Activated CD4-positive, alpha-beta T cell treated with anti-CD3 and anti-CD28 coated beads, Interleukin-2, amount 10 ng/mL, durations not matched to agents 24 days and 14 days (primary cell): ENCODE measurements at places on chromosomes 3 and 15. TPM values are rescaled to one million over a fixed set of nuclear protein-coding genes. Genes with fewer than 3 reads are reported as not detected.

- peak; percentile 90 for DNase-seq
- peak overlapping the region; percentile 63 for H3K27ac ChIP-seq
- peaks cover 5% of the 10 kb centered on the region for H3K4me1 ChIP-seq
Measured at GRCh38 chr15:100849021-100849854, 30.4 kb upstream of the ALDH1A3 start.

The ZNF654 gene
- total RNA-seq = 18.1 and 18.7 TPM in 2 replicates

DNA sequence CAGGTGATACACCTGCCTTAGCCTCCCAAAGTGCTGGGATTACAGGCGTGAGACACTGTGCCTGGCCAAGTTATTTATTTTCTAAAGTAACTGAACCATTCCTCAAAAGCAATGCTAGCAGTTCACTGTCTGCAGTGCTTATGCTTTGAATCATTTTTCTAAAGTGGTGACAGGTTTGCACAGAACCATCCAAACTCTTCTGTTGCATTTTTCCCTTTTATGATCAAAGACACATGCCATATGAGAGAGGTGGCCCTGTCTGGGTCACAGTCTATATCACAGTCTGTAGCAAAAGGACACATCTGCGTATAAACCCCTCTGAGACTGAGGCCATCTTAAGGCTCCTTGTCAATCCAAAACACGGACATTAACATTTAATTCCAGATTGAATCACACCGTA is 17.2 kb downstream of the CDCP1 start:
- peaks cover 18% of the 10 kb centered on the region for H3K27me3 ChIP-seq
- H3K4me1 ChIP-seq = peaks cover 9% of the 10 kb centered on the region
- peaks cover 2% of the 10 kb centered on the region for H3K36me3 ChIP-seq
- no peak for DNase-seq
- H3K4me3 ChIP-seq = no peak overlapping the region
- H3K27ac ChIP-seq = no peak overlapping the region

DNA sequence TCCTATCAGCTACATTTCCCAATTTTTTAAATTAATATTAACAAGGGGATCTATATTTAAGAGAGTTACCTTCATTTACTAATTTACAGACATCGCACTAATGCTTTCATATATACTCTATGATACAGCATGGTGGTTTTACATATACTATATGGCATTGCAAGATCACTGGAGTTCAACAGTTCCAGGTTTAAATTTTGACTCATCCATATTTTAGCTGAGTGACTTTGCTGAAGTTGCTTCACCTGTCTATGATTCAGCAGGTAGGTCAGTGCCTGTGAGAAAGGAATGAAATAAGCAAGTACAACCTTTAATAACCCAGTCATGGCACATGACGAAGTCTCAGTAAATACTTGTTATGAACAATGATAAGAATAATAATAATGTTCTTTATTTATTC is 211.1 kb downstream of the P3H2 start:
- DNase-seq = no peak
- no peaks in the 10 kb centered on the region for H3K4me1 ChIP-seq
- no peak overlapping the region for H3K27ac ChIP-seq

DNA sequence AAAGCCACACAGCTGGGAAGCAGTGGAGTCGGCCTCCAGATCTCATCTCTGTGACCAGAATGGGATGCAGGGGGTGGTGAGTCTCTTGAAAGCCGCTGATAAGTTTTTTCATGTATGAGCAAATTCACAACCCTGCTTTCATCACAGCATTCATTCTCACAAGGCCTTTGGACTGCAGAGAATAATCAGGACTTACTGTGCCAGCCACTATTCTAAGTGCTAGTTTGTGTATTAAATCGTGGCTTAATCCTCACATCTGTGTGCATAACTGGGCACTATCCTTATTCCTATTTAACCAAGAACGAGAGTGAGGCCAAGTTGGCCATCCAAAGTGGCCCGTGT is 64.2 kb upstream of the POLG start:
- H3K4me3 ChIP-seq = peak overlapping the region; percentile 59
- DNase-seq = no peak
- H3K27me3 ChIP-seq = peaks cover 66% of the 10 kb centered on the region
- no peaks in the 10 kb centered on the region for H3K36me3 ChIP-seq

The CCDC39 gene
- total RNA-seq = not detected in 2 replicates

DNA sequence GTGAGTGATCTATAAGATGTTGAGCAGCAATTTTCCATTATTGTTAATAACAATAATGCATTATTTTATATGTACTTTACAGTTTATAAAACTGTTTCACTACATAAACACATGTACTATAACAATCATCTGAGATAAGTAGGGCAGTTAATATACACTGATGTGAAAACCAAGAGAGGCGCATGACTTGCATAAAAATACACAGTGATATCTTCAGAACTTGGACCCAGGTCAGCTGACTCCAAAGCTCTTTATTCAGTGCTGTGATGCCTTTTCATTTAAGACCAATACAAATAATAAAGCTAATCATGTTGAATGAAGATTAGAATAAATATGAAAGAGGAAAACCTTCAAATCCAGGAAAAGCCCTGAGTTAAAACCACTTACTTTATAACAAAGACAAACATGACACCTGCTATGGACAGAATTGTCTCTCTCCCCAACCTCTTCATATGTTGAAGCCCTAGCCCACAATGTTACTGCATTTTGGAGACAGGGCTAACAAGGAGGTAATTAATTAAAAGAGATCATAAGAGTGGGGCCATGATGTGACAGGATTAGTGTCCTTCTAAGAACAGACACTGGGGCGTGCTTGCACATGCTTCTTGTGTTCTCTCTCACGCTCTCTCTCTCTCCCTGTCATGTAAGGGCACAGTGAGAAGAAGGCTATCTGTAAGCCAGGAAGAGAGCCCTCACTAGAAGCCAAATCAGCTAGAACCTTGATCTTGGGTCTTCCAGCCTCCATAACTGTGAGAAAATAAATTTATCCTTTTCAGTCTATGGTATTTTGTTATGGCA is 55.8 kb upstream of the TSPAN3 start:
- no peak for DNase-seq
- no peak overlapping the region for H3K4me3 ChIP-seq
- no peak overlapping the region for H3K27ac ChIP-seq
- H3K4me1 ChIP-seq = peaks cover 11% of the 10 kb centered on the region
- no peaks in the 10 kb centered on the region for H3K27me3 ChIP-seq

DNA sequence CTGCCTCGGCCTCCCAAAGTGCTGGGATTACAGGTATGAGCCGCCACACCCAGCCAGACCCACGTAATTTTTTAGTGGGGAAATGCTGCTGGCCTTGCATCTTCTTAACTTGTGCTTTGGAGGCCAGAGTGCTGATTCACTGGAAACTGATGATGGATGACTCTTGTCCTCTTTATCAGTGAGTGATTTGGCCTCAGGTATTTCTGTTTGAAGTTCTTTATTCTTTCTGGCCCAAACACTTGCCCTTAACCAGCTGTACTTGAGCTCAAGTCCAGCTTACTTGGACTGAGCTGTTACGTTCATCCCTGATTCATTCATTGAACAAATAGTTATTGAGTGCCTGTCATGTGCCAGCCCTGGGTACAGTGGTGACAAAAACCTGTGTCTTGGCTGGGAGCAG is 4.2 kb downstream of the PTPN23 start:
- H3K27ac ChIP-seq = no peak overlapping the region
- H3K27me3 ChIP-seq = peaks cover 2% of the 10 kb centered on the region
- peaks cover 35% of the 10 kb centered on the region for H3K4me1 ChIP-seq
- no peak for DNase-seq
- H3K36me3 ChIP-seq = peaks cover 31% of the 10 kb centered on the region

The CP gene
- total RNA-seq = not detected in 2 replicates

The FAM107A gene
- not detected in 2 replicates for total RNA-seq

The BCL2A1 gene
- total RNA-seq = 110 and 111 TPM in 2 replicates

GRCh38 chr3:9855594-9855993 is 11.8 kb upstream of the RPUSD3 start:
- H3K36me3 ChIP-seq = no peaks in the 10 kb centered on the region
- H3K27ac ChIP-seq = no peak overlapping the region
- peaks cover 30% of the 10 kb centered on the region for H3K27me3 ChIP-seq
- DNase-seq = no peak
- no peak overlapping the region for H3K4me3 ChIP-seq

DNA sequence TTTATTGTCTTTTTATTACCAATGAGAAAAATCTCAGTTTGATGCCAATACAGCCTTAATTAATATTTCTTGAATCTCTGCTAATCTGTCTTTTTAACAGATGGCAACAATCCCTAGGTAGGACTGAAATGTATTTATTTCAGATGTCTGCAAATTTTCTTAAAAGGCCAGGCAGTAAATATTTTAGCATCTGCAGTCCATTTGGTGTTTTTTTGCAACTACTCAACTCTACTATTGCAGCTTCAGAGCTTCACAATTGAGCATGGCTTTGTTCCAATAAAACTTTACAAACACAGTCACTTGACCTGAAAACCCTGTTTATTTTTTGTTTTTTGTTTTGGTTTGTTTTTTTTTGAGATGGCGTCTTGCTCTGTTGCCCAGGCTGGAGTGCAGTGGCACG is 82.7 kb downstream of the RARB start:
- H3K4me1 ChIP-seq = no peaks in the 10 kb centered on the region
- no peak for DNase-seq
- no peak overlapping the region for H3K27ac ChIP-seq
- no peaks in the 10 kb centered on the region for H3K36me3 ChIP-seq
- no peak overlapping the region for H3K4me3 ChIP-seq

GRCh38 chr3:53016236-53016635 is 29.6 kb downstream of the SFMBT1 start:
- H3K27ac ChIP-seq = no peak overlapping the region
- H3K27me3 ChIP-seq = no peaks in the 10 kb centered on the region
- peaks cover 22% of the 10 kb centered on the region for H3K36me3 ChIP-seq
- DNase-seq = no peak

DNA sequence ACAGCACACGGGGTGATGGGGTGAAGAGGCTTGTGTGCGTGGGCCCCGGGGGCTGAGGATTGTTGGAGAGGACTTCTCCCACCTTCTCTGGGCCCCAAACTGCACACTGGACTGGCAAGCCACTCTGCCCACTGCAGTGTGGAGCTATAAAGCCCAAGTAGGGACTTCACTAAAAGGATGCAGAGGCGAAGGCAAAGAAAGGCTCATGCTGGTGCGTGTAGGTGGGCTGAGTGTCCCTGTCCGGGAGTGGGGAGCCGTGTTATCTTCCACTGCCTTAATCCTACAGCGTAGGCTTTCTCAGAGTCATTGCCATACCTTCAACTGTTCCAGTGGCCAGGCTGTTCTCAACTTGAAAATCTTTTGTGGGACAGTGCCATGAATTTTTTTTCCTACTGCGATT is 3.9 kb downstream of the PPARG start:
- H3K4me3 ChIP-seq = no peak overlapping the region
- H3K36me3 ChIP-seq = no peaks in the 10 kb centered on the region
- no peak overlapping the region for H3K27ac ChIP-seq

The GTPBP8 gene
- 18.4 and 18.9 TPM in 2 replicates for total RNA-seq

GRCh38 chr3:35678643-35679161 is 39.4 kb downstream of the ARPP21 start:
- no peaks in the 10 kb centered on the region for H3K27me3 ChIP-seq
- H3K36me3 ChIP-seq = no peaks in the 10 kb centered on the region

DNA sequence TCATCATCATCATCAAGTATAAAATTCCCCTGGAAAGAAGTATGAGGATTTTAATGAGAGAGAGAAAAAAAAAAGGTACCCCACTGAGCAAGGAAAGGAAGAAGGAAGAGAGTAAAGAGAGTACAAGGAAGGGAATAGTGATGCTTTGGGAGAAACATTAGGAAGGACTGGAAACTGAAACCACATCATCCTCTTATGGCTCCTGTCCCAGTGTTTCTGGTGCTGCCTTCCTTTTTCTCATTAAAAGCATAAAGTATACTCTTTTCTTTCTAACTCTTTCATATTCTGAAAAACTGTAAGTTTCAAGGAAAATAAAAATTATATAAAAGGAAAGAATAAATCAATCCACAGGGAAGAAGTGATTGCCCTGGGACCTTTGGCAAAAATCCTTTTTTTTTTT is 616.4 kb upstream of the CBLB start:
- no peaks in the 10 kb centered on the region for H3K36me3 ChIP-seq
- no peak overlapping the region for H3K4me3 ChIP-seq
- H3K27me3 ChIP-seq = no peaks in the 10 kb centered on the region
- DNase-seq = no peak
- H3K27ac ChIP-seq = no peak overlapping the region
- peaks cover 2% of the 10 kb centered on the region for H3K4me1 ChIP-seq

The BLOC1S6 gene
- 42.8 and 44.8 TPM in 2 replicates for total RNA-seq

GRCh38 chr3:136734382-136735070 is 17.7 kb downstream of the STAG1 start:
- H3K27me3 ChIP-seq = no peaks in the 10 kb centered on the region
- no peak overlapping the region for H3K27ac ChIP-seq
- DNase-seq = no peak

- H3K36me3 ChIP-seq = no peaks in the 10 kb centered on the region
- H3K4me1 ChIP-seq = no peaks in the 10 kb centered on the region
- no peak for DNase-seq
- H3K27me3 ChIP-seq = no peaks in the 10 kb centered on the region
- no peak overlapping the region for H3K27ac ChIP-seq
Measured at GRCh38 chr3:61134532-61134931, 116.7 kb downstream of the FHIT start.

The TUSC2 gene
- 24.4 and 25.0 TPM in 2 replicates for total RNA-seq

DNA sequence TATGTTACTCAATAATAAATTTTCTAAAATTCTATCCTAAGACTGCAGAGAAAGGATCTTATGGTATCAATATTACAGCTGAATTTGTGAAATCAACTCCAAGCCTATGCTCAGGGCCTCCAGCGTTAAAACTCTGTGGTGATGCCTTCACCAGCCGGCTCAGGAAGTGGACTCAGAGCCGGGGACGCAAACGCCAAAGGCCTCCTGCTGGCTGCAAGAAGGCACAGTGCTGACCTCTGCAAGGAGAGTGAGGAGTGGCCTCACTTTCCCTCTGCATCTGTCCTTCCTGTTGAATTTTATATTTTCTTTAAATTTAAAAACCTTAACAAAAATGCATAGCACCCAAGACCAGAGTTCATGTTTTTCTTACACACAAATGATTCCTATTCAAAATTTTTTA is 48.5 kb downstream of the HERC2 start:
- no peaks in the 10 kb centered on the region for H3K4me1 ChIP-seq
- H3K4me3 ChIP-seq = no peak overlapping the region
- no peak overlapping the region for H3K27ac ChIP-seq
- DNase-seq = no peak

DNA sequence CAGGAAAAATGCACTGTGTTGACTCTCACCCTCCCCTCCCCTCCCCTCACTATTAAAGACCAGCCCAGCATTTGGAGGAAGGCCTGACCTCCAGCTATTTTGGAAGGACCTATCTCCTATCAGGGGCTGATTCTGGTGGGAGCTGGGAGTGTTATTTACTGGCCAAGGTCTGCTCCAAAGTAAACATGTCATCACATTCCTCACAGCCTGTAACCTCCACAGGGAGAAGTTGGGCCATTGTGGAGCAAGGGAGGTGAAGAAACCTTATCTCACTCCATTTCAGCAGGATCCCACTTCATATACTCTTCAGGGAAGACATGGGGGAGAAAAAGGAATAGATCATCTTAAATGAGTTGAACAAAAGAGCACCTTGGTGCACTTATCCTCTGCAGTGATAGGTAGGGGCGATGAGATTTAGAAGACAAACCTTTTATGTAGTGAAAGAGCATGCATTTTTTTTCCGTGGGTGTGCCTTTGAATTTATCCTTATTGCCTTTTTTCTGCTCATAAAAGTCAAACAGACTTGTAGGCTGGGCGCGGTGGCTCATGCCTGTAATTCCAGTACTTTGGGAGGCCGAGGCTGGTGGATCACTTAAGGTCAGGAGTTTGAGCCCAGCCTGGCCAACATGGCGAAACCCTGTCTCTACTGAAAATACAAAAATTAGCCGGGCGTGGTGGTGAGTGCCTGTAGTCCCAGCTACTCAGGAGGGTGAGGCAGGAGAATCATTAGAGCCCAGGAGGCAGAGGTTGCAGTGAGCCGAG is 15.6 kb upstream of the FLNB start:
- H3K4me1 ChIP-seq = no peaks in the 10 kb centered on the region
- no peaks in the 10 kb centered on the region for H3K27me3 ChIP-seq
- H3K4me3 ChIP-seq = no peak overlapping the region
- H3K27ac ChIP-seq = no peak overlapping the region

The ACAD9 gene
- total RNA-seq = 68.5 and 69.2 TPM in 2 replicates

The FRMD5 gene
- total RNA-seq = 0.09 TPM in 1 of 2 replicates, not detected in the other

The TJP1 gene
- not detected in 2 replicates for total RNA-seq
